ACHN (cell line): ENCODE measurements at places on chromosomes 12 and 14.

- no peak for DNase-seq
Measured at GRCh38 chr12:124440841-124441381, 126.5 kb downstream of the NCOR2 start.

- DNase-seq: no peak
Measured at GRCh38 chr14:92309968-92310530, 12.9 kb upstream of the SLC24A4 start.

DNA sequence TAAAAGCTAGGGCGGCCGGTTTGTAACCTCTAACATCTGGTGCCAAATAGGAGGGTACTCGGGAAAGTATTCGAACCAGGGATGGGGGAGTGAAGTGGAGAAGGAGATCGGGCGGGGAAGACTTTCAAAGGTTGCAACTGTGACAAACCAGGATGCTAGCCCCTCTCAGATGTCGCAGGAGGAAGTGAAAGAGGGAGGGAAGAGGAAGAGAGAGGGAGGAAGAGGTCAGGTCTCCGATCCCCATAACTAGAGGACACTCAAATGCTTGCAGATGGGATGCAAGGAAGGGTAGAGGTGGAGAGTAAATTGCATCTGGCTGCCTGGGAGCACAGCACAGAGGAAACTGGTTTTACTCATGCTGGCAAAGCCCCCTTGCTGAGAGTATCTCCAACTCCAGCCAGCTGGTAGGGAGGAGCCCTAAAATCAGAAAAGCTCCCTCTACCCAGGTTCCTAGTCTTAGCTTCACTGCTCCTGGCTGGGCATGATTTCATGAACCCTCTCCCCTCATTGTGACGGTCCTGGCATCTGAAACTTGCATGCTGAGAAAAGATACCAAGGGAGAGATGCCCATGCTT, 696.7 kb upstream of the TBX3 start:
- DNase-seq: no peak

DNA sequence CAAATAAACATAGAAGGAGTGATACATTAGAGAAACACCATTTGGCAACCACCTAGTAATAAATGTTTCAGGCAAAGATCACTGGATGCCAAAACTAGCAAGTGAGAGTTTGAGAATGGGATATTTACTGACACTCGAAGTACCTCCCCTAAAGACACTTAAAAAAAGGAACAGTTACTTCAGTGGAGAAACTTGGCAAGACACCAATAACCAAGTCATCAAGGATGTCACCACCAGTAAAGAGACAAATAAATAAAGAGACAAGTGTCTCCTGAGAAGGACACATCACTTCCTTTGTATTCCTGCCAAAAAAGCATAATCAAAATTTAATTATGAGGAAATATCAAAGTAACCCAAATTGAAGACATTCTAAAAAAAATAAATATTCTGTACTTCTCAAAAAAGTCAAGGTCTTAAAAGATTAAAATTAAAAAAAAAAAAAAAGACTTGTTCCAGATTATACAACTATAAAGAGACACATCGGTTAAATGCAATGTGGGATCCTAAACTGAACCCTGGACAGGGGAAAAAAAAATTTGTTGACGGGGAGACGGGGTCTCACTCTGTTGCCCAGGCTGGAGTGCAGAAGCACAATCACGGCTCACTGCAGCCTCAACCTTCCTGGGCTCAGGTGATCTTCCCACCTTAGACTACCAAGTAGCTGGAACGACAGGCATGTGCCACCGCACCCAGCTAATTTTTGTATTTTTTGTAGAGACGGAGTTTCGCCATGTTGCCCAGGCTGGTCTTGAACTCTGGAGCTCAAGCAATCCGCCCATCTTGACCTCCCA, 26.4 kb downstream of the TM7SF3 start:
- DNase-seq: no peak

GRCh38 chr12:107903341-107904061, 129.0 kb downstream of the ASCL4 start:
- peak; percentile 51 for DNase-seq

GRCh38 chr12:28973491-28973890, 175.6 kb upstream of the FAR2 start:
- DNase-seq: no peak

DNA sequence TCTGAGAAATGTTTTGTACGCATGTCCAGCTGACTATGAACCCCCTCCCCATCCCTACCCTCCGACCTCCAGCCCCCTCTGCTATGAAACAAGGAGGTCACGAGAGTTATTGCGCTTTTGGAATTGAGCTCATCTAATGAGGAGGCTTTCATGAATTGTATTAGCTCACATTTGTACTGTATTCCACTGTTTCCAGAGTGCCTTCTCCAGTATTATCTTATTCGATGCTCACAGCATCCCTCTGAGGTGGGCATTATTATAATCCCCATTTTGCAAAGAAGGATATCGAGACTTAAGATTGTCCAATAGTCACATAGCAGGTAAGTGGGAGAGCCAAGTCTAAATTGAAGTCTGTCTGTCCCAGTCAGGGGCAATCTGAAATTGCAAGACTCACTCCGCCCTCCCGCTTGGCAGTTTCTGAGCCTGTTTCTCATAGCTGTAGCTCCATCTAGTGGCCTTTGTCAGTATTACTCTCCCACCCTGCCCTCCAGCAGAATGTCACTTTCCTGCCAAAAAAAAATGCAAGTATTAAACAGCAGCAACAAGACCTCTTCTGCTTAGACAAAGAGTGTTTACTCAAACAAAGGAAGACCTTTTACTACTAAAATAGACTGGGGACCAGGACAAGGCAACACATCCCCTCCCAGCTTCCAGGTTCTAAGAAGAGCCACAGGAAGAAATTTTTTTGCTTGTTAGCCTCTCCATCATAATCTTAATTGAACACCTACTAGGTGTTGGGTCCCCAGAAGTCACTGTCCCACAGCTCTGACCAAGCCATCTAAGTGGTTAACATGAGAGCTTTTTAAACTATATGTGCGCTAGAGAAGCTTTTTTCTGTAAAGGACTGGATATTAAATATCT, 48.6 kb upstream of the TMEM233 start:
- DNase-seq: peak; percentile 77

DNA sequence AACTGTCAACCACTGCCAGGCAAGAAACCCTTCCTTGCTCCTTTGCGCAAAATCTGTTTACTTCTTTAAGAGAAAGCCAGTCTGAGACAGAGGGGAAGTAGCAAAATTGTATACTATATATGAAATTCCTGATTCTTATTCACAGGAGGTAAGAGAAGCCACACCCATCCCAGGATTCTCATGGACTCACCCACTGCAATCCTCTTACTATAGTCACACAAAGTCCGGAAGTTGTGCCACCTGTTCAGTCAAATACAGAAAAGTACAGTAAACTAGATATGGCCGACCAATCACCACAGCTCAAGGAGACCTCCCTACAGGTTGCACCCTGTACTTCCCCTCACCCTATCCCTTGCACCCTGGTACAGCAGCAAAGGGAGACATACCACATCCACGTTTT, 2.9 kb downstream of the PRMT5 start:
- no peak for DNase-seq

DNA sequence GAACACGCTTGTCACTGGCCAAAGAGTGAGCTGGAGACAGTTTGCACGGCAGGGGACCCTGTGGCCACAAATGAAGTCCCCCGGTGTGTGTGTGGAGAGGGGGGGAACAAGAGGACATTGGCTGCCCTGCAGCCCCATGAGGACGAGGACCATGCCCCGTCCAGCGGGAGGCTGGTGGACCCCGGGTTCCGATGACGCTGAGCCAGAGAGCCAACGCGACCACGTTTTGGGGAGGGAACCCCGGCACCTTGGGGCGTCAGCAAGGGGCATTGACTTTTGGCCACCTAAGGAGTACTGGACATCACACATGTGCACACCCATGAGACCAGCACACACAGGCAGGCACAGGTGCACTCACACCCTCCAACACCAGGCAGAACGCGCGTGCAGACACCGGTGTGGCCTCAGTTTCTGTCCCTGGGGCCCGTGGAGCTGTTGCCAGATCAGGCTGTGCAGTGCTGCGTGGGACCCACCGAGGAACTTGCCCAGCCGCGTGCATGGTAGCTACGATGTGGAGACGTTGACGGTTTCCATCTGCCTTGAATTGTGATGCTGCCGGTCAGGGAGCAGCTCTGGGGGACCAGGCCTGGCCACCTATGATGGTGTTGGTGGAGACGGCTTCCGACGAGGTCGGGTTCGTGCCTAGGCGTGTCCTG, 26.5 kb downstream of the NOC4L start:
- no peak for DNase-seq

DNA sequence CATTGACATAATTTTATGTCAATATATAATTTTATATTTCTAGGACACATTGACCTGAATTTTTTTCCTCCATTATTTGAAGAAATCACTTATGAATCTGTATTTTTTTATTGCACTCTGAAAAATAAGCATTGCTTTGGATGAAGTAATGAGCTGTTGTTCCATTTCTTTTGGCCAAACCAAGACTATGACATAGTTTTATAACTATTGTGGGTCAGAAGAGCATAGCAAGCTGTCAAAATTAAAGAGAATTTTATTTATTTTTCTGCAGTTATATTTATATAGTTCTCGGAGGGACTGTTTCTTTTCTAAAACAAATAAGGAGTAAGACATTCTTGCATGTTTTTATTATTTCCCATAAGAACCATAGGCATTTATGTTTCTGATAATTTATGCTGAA, 8.5 kb downstream of the C12orf75 start:
- no peak for DNase-seq

DNA sequence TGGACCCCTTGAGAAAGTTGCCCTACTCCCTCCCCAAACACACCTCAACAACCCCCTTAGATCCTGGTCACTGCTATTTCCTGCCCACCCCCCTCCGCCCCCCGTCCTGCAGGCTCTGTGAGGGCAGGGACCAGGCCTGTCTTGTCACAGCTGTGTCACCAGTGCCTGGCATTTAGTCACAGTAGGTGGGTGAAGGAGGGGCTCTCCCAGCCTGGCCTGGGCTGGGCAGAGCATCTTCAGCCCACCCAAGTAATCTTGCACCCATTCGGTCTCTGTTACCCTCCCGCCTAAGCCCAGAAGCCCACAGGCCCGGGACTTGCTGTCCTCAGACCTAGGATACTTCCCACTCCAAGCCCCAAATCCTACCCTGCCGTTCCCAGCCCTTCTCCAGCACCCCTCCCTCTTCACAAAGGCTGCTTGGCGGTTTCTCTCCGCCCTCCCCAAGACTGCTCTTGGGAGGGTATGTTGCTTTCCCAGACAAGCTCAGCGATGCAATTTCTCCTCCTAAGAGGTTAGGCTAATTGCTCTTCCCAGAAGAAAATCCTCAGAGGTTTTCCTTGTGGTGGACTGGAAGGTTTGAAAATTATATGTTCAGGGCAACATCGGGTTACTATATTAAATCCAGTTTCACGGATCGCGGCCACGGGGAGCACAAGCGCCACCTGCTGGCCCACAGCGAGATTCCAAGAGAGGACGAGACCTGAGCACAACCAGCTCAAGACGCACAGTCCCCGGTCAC, 50.8 kb upstream of the ZFP36L1 start:
- peak; percentile 69 for DNase-seq

- peak; percentile 55 for DNase-seq
Measured at GRCh38 chr12:100672075-100672592, 98.7 kb downstream of the GAS2L3 start.

- no peak for DNase-seq
Measured at GRCh38 chr14:93029911-93030508, 85.7 kb downstream of the ITPK1 start.

DNA sequence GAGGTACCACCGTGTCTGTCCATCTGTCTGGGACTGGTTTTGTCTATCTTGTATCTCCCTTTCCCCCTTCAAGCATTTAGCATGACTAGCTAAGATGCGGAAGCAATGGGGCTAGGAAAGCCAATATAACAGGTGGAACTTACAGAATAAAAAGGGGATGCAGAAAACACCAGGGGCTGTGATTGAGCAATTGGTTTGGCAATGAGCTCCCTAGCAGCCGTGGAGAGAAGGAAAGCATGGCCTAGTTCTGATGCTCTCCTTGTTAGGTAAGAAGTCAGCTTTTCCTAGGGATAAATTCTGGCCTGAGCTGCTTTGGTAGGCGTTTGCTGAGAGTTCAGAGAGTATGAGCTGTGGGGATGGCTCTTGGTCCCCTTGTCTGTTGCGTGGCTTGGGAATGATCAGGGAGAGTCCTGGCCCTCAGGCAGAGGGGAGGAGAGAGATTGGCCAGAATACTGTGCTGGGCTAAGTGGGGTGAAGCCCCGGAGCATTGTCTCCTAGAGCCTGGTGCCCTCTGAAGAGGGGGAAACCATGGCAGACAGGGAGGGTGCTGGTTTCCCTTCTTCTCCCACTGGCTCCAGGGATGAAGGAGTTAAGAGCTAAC, 7.1 kb downstream of the SETD1B start:
- DNase-seq: no peak

GRCh38 chr12:29176941-29177340, 27.9 kb downstream of the FAR2 start:
- no peak for DNase-seq

- DNase-seq: no peak
Measured at GRCh38 chr12:130334399-130334798, 3.3 kb upstream of the PIWIL1 start.

GRCh38 chr12:122795807-122796206, 21.4 kb downstream of the CCDC62 start:
- DNase-seq: no peak

- DNase-seq: no peak
Measured at GRCh38 chr14:92199763-92200162, 78.0 kb downstream of the CPSF2 start.

GRCh38 chr12:83313827-83314226, 627.1 kb downstream of the TMTC2 start:
- no peak for DNase-seq

GRCh38 chr14:80316441-80316840, 105.1 kb upstream of the DIO2 start:
- DNase-seq: no peak

GRCh38 chr14:100561005-100561404, 26.2 kb downstream of the BEGAIN start:
- DNase-seq: no peak

DNA sequence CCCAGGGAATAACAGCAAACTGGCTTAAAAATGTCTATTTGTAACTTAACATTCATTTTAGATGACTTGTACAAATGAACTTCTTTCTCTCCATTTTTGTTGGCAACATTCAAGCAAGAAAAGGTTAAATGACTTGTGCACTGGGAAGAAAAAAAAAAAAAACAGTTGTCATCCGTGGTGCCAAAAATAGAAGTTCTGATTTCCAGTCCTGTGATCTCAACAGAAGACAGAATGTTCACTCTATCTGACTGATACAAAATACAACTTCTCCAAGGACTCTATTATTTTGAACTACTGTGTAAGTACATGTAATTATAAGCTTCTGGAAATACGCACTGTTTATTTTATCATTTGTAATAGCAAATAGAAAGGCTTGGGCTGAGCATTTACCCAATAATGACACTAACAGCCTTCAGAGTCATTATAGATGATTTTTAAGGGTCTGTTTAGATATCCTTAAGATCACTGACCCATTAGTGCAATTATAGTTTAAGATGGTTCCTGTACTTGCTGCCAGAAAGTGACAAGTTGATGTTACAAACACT, 59.9 kb downstream of the LIN7A start:
- no peak for DNase-seq

DNA sequence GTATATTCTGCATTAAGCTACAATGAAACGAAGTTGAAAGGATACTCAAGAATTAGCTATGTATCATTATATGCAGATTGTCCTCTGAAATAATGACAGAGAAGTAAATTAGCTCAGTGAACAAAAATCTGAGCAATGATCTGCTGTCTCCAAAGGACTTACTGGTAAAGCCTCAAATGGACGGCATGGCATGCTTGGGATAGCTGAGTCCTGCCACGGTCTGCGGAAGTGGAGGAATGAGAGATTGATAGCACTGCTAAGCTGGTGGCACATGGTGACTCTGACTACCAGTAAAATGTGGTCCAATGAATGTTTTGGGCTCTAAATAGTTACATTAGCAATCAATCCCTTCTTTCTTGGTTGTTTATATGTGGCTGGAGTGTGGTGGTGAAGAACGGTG, 3.7 kb upstream of the DENND5B start:
- DNase-seq: no peak

- DNase-seq: no peak
Measured at GRCh38 chr14:100658181-100658886, 68.4 kb upstream of the DLK1 start.
